ENCODE measurements at places on chromosomes 11 and 22.

DNA sequence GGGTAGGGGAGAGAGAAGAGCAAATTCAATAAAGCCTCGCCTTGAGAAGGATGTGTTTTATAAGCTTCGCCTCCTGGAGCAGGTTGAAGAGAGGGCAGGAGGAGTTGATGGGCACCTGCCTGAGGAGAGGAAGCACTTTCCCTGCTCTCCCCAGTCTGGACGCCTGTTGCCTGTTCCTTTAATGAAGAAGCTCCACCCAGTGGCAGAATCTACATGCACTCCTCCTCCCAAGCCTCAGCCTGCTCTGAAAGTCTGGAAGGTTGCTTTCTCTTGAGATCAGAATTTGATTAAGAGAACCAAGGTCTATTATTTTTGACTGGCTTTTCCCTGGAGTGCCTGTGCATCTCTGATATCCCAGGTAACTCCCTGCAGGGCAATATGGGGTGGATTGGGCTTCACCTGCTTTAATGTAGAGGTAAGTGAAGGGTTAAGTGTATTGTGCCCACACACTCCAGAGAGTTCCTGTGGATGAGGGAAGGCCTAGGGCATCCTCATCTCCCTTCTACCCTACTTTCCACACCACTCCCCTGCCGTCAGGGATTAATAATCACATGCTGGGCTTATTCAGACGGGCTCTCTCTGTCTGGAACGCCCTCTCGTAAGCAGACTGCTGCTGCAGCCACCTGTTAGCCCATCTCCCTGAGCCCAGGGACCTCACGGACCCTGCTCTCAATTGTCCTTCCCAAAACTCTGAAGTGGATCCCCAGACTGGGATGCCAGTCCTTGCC is 22.3 kb downstream of the NTM start:
- no peak for DNase-seq

GRCh38 chr11:33515347-33515746 is 185.3 kb downstream of the C11orf91 start:
- DNase-seq = no peak

DNA sequence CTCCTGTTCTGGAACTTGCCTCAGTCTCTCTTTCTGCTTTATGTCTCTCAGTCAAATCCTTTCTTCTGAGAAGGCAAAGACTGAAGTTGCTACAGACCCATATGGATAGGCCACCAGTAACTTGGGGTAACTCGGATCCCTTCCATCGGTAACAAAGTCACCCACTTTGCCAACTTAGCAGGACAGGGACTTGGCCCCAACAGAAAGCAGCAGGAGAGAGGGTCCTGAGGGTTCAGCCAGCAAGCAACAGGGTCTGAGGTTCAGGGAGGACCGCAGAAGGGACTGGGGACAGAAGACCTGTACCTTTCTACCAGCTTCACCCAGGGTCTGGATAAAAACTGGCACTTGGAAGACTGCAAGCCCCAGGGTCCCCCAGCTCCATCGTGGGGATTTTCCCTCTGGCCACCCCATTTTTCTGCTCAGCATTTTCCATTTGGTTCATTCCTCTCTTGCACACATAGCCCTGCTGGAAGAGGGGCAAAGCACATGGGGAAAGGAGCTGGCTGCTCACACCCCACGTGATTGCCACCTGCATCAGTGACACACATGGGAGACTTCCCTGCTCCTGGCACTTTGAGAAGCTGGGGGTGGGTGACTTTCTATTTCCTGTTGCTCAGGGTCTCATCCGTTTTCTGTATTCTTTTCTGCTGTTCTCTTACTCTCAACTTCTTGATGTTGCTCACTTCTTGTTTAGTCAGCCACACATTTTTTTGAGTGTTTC is 34.6 kb upstream of the GNAZ start:
- DNase-seq = no peak

DNA sequence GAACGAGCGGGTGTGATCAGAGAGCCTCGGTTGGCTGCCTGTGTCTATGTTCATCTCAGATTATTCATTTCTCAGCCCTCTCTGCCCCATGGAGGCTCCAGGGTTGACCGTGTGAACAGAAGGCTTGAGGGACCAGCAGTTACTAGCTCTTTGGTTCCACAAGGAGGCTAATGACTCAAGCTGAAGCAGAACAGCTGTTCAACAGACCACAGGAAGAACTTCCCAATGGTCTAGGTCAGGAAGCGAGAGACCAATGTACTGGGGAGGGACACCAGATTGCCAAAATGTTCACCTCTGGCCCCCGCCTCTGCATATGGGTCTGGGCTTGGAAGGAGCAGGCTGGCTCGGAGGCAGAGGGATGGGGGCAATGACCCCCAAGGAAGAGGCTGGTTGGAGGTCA is 14.7 kb upstream of the PDE2A start:
- no peak for DNase-seq

DNA sequence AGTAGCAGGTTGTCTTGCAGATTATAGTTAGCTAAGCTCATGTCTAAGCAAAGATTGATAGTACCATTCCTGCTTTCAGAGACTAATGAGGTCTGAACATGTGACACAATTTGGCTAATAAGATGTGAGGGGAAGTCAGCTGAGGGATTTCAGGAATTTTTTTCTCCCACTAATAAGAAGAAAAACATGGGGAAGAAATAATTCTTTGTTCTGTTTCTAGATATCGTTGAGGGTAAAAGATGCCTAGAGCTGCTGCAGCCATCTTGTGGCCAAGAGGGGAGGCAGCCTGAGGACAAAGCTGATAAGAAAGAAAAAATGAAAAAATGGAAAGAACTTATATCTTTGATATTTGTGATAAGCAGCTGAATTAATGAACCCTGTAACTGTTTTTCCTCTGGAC is 1334.4 kb downstream of the LRRC4C start:
- DNase-seq = no peak

DNA sequence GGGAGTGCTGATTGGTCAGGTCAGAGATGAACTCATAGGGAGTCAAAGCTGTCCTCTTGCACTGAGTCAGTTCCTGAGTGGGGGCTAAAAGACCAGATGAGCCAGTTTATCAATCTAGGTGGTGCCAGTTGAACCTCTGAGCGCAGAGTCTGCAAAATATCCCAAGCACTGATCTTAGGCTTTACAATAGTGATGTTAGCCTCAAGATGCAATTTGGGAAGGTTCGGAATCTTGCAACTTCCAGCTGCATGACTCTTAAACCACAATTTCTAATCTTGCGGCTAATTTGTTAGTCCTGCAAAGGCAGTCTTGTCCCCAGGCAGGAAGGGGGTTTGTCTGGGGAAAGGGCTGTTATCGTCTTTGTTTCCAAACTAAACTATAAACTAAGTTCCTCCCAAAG is 92.3 kb upstream of the PARVA start:
- no peak for DNase-seq

GRCh38 chr11:32991427-32991826 is 24.3 kb upstream of the DEPDC7 start:
- DNase-seq = no peak

GRCh38 chr11:87851827-87852226 is 323.4 kb downstream of the RAB38 start:
- no peak for DNase-seq

- DNase-seq = no peak
Measured at GRCh38 chr22:50435291-50436014, 39.4 kb downstream of the SBF1 start.

DNA sequence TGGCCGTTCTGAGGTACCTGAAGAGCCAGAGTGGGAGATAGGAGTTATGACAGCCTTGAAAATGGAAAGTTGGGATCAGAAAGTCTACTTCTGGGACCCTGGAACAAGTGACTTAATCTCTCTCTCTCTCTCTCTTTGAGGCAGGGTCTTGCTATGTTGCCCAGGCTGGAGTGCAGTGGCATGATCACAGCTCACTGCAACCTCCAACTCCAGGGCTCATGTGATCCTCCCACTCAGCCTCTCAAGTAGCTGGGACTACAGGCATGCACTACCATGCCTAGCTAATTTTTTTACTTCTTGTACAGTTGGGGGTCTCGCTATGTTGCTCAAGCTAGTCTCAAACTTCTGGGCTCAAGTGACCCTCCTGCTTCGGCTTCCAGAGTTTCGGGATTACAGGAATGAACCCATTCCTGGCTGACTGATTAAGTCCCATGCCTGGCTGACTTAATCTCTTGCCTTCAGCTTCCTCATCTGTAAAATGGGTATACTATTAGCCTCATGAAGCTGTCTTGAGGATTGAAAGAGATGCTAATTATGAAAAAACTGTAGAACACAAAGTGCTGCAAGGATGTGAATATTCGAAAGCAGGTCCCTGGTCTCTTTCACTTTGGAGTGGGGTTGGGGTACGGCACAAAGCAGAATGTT is 87.7 kb downstream of the UBASH3B start:
- no peak for DNase-seq

- no peak for DNase-seq
Measured at GRCh38 chr11:113188371-113188834, 126.0 kb upstream of the TTC12 start.

DNA sequence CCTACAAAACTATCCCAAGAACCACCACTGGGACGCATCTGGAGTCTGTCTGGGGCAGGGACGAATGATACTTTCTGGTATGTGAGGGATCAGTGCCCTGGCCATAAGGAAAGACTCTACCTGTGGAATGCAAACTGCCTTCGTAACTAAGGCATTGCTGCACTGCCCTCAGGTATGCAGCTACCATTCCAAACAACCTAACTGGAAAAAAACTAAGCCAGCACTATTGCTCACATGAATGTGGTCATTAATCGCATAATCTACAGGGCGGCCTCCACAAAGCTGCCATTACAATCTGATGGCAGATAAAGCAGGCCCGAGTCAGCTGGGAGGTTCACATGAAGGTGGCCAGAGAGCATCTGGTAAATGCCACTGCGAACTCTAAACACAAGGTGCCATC is 3.9 kb downstream of the PACSIN2 start:
- no peak for DNase-seq

- no peak for DNase-seq
Measured at GRCh38 chr22:43225609-43226008, 38.7 kb upstream of the TTLL12 start.

DNA sequence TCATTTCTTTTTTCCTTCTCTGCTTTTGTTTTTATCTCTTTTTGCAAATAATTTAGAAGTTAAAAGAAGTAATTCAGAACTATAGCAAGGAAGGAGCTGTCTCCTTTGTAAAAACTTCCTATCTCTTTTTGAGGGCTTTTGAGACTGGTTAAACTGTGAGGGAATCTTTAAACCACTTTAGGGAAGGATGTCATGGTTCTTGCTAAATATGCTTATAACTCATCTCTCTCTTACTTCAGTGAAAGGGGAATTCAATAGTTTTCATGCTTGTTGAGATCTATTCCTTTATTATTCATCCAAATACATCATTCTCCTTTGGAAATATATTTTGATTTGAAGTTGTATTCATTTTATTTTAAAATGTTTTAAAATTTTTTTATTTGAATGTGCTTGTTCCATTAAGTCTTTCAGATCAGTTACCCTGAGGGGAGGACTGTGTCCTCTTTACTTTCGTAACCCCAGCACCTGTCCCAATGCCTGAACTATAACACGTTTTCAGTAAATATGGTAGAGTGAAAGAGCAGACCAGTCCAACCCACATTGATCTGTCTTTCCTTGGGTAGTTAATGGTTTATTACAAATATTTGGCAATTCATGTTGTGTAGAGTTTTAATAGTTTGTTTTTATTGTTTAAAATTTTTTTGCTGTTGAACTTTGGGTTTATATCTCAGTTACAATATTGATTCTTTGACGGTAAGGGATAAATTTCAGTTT is 27.5 kb downstream of the AMOTL1 start:
- DNase-seq = no peak

GRCh38 chr11:134406264-134407185 is 5.5 kb downstream of the B3GAT1 start:
- no peak for DNase-seq

- no peak for DNase-seq
Measured at GRCh38 chr11:104968856-104969776, 742 bp upstream of the CASP4 start.

GRCh38 chr11:20729597-20730105 is 60.3 kb downstream of the NELL1 start:
- DNase-seq = no peak

DNA sequence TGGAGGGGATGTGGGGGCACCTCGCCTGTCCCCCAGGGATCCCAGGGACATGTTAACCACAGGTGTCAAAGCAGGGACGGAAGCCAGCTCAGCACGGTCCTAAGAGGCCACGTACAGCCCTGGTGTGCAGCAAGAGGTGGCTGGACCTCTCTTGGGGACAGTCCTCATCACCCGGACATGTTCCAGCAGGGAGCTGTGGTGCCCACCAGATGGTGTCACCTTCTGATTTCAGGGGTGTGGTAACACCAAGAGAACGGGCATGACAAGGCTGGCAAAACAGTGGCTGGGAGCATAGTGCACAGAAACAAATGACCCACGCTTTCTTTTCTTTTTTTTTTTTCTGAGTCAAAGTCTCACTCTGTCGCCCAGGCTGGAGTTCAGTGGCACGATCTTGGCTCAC is 25.6 kb upstream of the COMT start:
- DNase-seq = no peak

DNA sequence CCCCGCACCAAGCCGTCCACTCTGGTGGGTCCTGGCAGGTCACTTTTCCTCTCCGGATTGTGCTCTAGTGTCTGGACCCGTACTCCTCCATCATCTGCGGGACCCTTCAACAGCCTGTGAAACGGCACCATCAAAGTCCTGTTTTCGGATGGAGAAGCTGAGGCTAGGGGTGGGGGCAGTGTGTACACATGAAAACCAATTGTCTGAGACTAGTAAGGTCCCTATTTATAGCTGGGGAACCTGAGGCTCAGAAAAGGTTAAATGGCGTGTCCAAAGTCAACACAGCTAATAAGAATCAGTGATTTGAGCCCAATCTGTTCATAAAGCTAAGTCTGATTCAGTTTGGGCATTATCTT is 668 bp upstream of the LRRC32 start:
- no peak for DNase-seq

DNA sequence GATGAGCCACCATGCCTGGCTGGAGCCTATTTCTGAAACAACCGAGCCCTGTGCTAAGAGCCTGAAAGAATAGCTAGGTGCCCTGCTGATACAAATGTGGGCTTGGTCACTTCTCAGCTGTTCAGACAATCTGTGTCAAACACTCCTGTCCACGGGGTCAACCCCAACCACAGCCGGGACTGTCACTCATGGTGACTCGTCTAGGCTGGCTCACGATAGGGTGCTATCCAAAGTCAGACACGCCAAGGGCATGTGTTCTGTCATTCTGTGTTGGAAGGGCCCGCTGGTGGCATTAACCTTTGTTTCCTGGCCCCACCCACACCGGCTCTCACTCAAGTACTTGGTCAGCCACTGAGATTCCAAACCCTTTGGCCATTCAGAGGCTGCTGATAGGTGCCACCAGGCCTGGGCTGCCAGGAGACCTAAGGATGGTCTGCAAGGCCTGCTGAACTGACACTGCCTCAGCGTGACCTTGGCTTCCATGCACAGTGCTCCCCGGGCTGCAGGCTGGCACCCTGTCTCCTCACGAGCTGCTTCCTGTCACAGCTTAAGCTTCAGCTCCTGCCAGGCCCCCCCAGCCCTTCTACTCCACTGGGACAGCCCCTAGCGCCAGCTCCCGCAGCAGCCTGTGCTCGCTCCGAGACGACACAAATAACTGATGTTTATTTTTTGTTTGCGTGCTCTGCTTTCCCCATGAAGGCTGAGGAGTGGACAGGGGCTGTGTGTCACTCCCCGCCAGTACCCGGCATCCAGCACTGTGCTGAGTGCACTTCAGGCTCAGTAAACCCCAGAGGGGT is 14.2 kb upstream of the CDC42BPG start:
- no peak for DNase-seq

Measured in hippocampal formation (tissue), 2 donors.